ENCODE measurements at places on chromosomes 5 and 9. TPM values are rescaled to one million over a fixed set of nuclear protein-coding genes. Genes with fewer than 3 reads are reported as not detected.

DNA sequence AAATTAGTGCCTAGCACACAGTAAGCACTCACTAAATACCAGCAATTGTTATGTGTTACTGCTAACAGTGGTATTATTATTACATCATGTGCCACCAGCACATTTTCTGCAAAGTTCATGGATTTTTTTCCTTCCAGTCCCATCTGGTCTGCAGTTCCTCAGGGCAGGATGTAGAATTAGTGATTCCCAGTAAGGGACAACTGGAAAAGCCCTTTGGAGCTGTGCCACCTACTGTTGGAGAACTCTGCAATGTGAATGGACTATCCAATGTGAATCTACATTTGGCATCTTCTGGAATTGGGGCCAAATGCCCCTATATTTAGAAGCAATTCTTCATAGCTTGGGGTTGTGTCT is 154.0 kb downstream of the CDH6 start:
- no peak for DNase-seq

GRCh38 chr5:37812365-37812764 is 27.5 kb downstream of the GDNF start:
- DNase-seq = no peak

GRCh38 chr5:78538240-78538850 is 110.2 kb downstream of the LHFPL2 start:
- no peak for DNase-seq

DNA sequence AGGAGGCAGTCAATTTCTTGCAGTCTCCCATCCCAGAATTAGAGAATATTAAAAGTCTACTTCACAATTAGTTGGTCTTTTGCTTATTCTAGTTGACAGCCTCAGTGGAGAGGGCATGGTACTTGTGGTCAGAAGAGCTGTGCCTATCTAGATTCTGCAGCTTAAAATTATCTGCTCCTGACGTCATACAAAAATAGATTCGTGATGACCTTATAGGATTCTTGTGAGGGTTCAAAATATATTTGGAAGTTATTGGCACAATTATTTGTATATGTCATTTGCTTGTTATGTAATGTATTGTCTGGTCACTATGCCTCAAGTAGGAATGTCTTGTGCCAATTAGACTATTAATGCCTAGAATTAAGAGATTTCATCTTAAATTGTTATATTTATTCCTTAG is 142.5 kb downstream of the CDH12 start:
- no peak for DNase-seq

The MYORG gene
- total RNA-seq = 1.3 TPM

DNA sequence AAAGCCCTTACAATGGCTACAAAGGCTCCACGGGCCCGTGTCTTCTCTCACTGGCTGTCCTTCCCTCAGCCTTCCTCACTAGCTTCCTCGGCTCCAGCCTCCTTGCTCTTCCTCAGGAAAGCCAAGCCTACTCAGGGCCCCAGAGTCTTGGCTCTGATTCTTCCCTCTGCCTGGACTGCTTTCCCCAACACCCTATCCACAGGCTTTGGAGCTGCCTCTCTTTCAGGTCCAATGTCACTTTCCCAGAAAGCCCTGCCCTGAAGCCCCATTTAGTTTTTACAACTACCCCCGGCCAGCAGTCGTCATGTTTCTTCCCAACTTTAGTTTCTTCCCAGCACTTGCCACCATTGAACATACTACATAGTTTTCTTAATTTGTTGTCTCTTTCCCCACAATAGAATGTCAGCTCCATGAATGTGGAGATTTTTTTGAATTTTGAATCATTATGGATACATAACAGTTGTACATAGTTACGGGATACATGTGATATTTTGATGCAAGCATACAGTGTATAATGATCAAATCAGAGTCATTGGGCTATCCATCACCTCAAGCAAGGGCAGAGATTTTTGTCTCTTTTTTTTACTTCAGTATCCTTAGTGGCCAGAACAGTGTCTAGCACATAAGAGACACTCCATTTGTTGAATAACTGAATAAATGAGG is 17.5 kb upstream of the TOMM5 start:
- DNase-seq = no peak

GRCh38 chr5:41415242-41415641 is 95.2 kb downstream of the PLCXD3 start:
- no peak for DNase-seq

The CBY3 gene
- total RNA-seq = not detected

DNA sequence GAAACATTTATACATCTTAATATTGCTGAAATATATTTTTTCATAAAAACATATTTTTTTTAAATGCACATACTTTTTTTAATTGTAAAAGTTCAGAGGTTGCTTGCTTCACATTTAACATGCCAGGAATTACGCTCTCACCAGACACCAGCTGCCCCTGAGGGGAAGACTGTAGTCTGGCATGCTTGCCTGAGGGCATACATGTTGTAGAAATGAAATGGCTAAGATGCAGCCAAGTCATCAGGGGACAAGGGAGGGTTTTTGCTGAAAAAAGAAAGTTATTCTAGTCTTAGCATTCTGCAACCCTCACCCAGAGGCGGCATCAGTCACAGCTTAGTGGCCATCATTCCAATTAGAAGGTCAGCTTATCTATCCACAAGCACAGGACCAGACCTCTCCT is 426.7 kb upstream of the FTMT start:
- DNase-seq = no peak

GRCh38 chr5:110769000-110769681 is 30.3 kb downstream of the SLC25A46 start:
- no peak for DNase-seq

GRCh38 chr5:112995764-112996618 is 19.4 kb downstream of the DCP2 start:
- peak; percentile 89 for DNase-seq

- no peak for DNase-seq
Observed at GRCh38 chr9:18459962-18460584, 13.9 kb upstream of the ADAMTSL1 start.

The GAS1 gene
- 304 TPM for total RNA-seq

The FYB1 gene
- not detected for total RNA-seq

DNA sequence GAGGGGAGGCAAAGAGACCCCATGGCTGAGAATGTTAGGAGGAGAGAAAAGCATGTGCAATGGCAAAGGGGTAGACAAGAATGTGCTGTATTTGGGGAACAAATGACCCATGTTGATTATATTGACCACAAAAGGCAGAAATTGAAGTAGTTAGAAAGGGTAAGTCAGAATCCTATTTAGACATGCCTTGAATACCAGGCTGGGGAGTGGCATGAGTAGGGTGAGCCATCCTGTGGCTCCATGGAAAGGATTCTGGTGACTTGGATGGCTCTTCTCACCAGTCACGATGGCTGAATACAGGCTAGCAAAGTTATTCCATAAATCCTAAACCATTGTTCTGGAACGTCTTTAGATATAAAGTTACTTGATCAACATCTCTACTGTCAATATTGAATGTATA is 73.4 kb upstream of the MEF2C start:
- no peak for DNase-seq

DNA sequence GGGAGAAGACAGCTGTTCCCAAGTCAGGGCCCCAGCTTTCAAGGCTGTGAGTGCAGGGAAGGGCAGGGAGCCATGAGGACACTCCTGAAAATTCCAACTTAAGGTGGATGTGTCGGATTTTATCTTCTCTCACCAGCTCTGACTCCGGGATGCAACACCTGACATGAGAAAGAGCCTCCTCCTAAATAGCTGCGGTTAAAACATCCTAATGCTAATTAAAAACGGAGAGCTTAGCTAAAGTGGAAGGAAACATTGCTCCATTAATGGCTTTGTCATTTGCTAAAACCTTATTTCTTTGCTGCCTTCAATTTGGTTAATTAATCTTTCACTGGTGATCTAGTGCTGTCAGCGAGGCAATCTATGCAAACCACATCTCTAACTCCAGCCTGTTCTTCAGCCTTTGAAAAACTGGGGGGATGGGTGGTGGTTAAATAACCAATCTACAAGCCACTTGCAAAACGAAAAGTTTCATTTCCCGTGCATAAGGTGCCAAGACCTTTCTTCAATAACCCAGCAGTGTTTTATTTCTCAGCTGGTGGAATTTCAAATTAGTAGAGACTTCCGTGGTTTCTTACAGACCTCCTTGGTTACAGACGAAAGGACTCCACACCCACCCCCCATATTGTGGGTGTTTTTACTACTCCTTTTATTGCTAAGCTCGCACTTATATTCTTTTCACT is 379.6 kb downstream of the MLLT3 start:
- DNase-seq = no peak

The RFK gene
- total RNA-seq = 16.6 TPM

The GPX3 gene
- total RNA-seq = 1.3 TPM

- no peak for DNase-seq
Observed at GRCh38 chr9:39588500-39589137, 233.2 kb downstream of the SPATA31A1 start.

The PCDHGB1 gene
- 1.4 TPM for total RNA-seq

DNA sequence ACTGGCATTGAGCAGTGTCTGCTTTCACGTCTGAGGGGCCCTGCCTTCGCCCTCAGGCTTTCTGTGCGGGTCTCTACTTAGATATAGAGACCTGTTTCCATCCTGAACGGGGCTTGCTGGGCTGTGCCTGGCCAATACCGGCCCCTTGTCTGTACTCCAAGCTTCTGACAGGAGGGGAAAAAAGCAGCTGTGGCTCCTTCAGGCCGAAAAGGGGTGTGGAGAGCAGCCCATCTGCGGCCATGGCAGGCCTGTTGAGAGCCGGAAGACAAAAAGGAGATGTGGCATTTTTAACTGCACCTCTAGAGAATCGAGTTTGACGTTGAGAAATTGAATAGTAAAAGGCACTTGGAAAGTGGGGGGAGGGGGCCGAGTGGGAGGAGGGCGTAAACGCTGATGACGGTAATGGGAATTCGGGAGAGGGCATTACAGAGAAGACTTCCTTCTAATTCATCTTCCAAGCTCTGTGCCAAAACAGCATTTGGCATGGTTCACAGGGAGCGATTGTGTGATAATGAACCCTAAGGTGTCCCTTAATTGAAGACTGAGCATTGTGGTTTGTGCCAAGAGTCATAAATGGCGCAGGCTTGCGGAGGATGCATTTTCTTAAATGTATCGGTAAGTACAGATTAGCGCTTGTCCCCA is 25.1 kb upstream of the PRDM12 start:
- no peak for DNase-seq

The TAF11L10 gene
- total RNA-seq = not detected

The GOLGA2 gene
- 176 TPM for total RNA-seq

GRCh38 chr9:127611603-127611898 is 526 bp upstream of the STXBP1 start:
- no peak for DNase-seq

The PPP2R2B gene
- not detected for total RNA-seq

DNA sequence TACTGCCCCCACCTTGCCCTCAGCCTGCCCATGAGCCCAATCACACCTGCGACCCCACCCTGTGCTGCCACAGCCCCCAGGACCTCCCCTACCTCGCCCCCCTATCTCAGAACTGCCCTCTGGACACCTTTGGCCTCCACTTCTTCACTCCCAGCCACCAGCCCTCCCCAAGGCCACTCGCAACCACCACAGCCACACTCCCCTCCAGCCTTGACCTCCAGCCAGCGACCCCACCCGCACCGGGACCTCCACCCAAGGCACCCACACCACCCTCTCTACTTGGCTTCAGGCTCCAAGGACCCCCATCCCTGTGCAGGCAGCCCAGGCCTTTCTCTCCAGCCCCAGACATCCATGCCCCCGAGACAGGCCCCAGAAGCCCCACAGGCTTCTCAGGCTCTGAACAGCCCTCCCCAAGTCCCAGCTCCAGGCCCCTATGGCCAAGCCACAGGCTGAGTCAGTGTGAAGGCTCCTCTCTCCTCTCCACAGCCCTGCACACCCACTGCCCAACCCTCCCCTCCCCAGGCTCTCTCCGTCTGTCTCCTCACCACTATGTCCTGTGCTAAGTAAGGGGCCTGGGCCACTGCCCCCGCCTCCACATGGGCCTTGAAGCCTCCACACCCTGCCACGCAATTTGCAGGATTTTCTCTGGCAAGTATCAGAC is 2.0 kb downstream of the AK1 start:
- DNase-seq = no peak

DNA sequence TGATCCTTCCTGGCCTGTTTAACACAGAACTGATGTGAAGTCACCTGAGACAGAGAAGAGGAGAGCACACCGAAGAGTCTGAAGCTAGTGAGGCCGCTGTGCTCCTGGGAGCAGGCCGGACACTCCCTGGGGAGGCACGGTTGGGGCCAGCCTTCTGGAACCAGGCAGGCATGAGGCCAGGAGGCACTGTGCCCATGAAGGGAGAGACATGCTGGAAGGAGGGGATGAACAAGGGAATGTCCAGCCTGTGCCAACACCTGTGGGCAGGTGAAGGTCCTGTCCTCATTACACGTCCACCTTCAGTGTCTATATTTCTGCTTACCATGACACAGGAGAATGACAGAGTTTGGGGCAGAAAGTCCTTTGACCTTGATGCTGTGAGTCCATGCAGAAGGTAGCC is 183.8 kb upstream of the S1PR3 start:
- DNase-seq = no peak

DNA sequence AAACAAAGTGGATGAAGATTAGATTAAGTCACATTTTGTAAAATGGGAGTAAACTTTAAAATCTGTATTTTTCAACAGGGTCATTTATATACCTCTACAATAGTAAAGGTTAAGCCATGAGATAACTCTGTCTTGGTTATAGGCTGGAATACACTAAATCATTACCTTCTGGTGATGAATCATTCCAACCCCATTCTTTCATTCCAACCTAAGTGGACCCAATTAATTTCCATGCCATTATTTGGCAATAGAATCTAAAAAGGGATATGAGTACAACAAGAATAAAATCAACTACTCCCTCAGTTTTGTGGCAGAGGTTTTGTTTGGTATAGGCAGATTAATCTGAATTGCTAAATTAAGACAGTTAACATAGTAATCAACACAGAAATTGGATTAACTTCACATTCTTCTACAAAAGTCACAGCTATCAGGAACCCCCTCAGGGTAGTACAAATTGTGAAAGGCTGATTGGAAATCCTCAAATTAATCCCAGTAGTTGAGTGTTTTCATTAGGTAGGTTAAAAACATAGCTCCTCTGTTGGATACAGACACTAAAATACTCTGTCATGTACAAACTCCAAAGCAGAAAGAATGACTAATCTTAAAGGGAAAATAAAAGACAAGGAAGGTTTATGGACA is 54.2 kb downstream of the ELAVL2 start:
- DNase-seq = no peak

The ADAMTS13 gene
- 8.8 TPM for total RNA-seq

DNA sequence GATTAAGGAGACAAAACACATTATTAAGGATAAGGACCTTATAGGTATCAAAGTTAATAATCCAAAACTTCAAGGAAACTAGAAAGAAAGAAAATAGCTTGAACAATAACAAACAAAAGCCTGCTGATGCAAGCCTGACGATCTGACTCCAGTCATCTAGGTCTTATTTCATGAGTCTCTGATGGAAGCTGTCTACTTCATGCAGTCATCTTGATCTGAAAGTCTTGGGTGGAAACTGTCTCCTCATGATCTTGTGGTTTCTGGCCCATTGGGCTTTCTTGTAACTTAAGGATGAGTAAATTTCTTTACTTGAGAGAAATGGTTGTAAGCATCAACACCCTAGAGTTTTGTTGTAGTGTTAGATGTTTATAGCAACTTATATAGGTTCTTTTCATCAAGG is 20.6 kb upstream of the PSIP1 start:
- DNase-seq = no peak

The IFNA13 gene
- not detected for total RNA-seq

Data from osteocyte (in vitro differentiated cells).